ENCODE measurements at places on chromosomes 5 and 9.

DNA sequence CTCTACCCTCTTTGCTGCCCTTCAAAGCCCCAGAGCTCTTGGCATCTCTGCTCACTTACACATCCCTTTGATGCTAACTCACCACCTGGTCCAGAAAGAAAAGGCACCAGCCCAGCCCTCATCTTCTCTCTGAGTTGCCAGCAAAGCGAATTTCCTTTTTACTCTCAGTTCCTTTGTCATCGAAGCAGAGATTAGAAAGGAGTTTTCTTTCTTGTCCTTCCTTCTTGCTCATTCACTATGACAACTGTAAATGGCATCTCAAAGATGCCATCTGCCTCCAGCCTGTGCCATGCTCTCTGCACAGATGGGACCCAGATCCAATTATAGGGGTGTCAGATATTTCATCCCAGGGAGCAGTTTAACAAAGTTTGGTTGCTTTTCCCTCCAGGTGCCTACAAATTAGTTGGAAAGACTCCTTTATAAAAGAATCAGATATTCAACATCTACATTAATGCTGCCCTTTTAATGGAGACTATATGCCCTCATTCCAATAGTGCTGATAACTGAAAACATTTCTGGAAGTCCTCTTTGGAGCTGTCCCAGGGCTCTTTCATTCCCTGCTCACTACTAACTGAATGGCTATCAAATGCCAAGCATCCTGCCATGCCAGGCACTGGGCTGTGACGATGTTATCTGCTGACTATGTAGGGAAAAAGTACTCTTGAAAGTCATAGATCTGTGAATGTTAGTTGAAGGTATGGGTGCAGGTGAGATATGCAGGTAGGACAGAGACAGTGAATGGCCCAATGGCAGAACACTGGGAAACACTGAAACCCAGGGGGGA lies 58.9 kb downstream of the SUSD1 start:
- DNase-seq = no peak

DNA sequence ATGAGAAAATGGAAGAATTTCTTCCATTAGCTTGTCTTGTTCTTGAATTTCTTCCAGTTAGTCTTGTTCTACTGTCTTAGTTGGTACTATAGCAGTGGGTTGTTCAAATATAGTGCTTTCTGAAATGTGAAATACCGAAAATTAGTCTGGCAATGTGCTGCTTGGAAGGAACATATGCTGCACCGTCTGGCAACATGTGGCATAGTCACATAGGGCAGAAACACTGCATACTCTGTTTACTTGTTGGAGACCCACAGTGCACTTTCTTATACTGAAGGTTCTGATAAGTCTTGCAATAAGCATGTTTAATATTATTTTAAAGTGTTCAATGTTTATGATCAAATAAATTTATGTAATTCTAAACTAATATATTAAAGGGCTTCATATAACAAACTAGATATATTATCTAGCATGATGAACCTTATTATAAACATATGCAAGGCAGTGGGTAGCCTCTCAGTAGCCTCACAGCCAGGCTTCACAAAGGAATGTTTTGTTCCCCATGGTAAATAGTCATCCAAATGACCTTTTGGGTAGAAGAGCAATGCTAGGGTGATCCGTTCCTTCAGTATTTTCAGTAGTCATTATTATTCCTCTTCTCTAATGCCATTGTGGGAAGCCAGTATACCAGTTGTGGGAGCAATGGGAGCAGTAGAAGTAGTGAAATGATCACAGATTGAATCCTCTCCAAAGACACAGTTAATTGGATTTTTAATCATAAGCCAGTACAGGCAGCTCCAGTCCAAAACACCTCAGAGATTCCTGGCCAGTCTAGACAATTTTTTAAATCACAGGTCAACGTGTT lies 1106.7 kb downstream of the DTWD2 start:
- no peak for DNase-seq

- DNase-seq = no peak
Observed at GRCh38 chr5:94218374-94218773, 400.0 kb downstream of the KIAA0825 start.

- no peak for DNase-seq
Observed at GRCh38 chr9:124105266-124105665, 93.7 kb downstream of the LHX2 start.

DNA sequence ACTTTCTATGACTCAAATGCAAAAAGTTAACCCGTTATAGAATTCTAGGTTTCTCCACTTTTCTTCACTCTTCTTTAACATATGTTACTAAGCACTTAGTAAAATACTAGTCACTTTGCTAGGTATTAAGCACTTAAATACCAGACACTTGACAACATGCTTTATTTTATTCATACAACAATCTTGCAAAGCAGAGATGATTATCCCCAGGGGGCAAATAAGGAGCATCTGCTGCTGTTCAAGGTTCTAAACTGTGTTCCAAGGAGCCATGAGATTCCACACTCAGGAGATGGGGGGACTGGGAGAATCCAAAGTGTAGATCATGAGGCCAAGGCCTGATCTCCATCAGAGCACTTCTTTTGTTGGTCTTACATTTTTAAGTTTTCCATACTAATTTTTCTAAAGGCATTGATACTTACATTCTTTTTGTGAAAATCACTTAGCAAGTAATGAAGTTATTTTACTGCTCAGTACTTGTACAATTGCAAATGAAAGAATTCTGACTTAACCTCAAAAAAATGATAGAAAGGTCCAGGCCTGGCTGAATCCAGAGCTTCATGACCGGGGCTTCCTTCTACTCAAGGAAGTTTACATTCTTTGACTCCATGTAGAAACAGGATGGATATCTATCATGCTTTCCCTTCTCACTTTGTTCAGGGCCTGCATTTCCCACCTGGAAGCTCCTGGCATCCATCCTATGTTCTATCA lies 504.4 kb upstream of the WWC1 start:
- no peak for DNase-seq

DNA sequence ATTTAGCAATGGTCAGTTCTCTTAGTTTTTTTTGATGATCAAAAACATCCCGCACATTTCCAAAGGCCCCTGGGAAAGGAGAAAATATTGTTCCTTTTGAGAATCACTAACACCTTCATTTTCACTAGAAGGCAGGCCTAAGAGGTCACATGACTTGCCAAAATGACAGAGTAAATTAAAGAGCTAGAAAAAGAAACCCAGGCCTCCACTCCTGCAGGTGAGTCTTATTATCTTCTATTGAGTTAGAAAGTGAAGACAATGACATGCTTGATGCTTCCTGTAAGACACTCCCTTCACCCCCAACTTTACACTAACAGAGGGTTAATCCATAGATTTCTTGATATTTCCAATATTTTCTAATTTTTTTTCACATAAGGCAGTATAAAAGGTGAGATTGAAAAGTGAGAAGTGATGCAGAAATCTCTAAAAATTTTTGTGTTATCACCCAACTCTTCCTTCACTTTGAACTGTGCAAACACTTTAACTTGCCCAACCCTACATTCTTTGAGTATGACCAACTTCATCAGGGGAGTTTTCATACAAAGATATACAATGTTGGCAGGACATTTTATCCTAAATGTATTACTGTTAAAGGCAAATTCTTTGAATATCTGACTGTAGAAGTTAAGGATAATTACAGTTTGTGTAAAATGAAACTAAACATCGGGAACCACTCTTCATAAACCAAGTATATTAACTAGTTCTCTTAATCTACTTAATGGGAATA lies 57.1 kb downstream of the SUB1 start:
- DNase-seq = no peak

Data from GF-D8 (cell line).